Activated T-cell treated with anti-CD3 and anti-CD28 coated beads, Interleukin-2, amount 50 U/mL, for 48 hours (primary cell): ENCODE measurements at places on chromosomes 11 and 22.

DNA sequence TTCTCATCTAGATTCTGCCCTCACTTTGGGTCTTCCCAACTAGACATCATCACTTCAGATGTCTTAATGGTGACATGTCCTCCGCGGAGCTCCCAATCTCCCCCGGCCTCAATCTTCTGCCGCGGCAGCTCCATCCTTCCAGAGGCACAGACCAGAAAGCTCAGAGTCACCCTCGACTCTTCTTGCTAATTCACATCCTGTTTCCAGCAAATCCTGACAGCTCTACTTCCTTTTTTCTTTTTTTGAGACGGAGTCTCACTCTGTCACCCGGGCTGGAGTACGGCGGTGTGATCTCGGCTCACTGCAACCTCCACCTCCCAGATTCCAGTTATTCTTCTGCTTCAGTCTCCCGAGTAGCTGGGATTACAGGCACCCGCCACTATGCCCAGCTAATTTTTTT is 54.5 kb downstream of the CACNG2 start:
- no peak for DNase-seq

GRCh38 chr22:29171721-29172120 is 34.0 kb upstream of the EMID1 start:
- DNase-seq: no peak

- DNase-seq: no peak
Observed at GRCh38 chr11:130675917-130676316, 227.5 kb downstream of the ADAMTS15 start.

- no peak for DNase-seq
Observed at GRCh38 chr11:72627594-72628281, 46.5 kb downstream of the PDE2A start.

DNA sequence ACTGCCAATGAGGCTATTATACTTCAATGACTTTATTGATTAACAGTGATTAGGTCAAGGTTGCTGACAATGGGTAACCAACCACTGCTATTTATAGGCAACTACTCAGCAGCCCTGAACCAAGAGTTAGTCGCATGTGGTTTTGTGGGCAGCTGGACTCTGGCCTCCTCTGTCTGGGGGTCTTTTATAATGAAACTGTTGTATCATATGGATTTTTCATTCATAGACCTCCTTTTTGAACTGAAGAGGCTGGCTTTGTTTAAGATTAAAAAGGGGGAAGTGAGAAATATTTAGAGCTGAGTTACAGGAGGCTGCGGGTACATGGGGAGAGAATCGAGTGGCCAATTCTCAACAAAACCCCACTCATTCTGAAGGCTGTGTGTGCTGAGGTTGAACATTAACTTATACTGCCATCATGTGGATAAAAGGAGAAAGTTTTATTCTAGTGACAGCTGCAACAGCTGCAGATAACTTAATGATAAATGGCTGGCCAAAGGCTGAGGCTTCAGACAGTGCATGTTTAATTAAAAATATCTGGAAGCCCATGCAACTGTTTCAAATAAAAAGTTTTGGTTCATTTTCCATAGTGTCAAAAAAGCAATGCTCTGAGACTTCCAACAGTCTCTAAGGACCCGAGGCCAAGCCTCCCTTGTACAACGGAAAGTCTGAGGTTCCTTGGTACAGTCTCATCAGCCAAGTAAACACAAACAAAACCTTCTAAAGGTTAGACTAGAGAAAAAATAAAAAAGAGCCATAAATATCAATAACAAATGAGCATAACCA is 682.6 kb downstream of the KCNA4 start:
- no peak for DNase-seq

GRCh38 chr22:38490915-38491314 is 15.2 kb downstream of the DDX17 start:
- DNase-seq: no peak

DNA sequence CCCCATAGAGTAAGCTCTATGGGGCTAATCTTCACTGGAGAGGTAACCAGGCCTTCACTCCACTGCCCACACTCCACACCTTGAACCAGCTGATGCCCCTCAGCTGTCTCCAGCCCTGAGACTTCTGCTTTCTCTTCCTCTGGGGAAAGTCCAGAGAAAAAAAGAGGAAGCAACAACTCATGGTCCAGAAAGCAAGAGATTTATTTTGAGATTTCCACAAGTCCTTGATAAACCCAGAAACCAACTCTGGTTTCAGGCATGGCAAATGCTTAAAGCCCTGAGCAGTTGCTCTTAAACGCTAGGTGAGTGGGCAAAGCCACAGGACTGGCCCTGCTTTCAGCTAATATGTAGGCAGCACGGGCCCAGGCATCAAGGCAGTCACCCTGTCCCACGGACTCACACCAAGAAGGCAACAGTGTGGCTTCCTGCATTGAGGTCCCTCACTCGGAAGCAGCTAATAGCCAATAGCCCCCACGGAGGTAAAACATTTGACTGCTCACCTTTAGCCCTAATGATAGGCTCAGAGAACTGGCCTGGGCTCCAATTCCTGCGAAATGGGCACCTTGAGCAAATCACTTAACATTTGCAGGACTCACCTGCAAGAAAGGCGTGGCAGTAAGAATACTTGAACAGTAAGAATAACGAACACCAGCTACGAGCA is 4.3 kb downstream of the CYB561A3 start:
- no peak for DNase-seq
